ENCODE measurements at places on chromosomes 5 and 9.

- no peak for DNase-seq
Measured at GRCh38 chr9:133060417-133060841, 1.4 kb upstream of the CEL start.

DNA sequence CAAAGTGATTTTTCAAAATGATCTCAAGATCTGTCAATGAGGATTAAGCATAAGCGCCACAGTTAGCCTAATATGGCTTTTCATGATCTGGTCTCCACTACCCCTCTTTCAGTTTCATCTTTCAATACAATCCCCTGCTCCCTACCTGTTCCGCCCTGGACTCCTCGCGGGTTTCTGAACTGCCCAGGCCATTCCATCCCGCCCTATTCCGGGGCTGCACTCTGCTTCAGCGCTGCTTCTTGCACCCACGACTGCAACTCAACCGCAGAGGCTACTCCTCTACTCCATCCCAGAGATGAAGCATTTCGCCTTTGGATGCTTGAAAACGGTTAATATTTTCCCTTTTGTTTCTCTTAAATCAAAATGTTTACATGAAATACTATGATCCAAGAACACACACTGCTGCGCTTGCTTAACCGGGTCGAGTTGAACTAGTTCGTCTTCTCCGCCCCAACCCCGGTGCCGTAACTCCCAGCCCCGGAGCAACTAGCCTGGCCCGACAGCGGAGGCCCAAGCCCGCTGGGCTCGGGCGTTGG is 716 bp upstream of the OTULIN start:
- DNase-seq, result no peak

GRCh38 chr5:113090336-113091106 is 113.9 kb downstream of the DCP2 start:
- DNase-seq, result no peak

DNA sequence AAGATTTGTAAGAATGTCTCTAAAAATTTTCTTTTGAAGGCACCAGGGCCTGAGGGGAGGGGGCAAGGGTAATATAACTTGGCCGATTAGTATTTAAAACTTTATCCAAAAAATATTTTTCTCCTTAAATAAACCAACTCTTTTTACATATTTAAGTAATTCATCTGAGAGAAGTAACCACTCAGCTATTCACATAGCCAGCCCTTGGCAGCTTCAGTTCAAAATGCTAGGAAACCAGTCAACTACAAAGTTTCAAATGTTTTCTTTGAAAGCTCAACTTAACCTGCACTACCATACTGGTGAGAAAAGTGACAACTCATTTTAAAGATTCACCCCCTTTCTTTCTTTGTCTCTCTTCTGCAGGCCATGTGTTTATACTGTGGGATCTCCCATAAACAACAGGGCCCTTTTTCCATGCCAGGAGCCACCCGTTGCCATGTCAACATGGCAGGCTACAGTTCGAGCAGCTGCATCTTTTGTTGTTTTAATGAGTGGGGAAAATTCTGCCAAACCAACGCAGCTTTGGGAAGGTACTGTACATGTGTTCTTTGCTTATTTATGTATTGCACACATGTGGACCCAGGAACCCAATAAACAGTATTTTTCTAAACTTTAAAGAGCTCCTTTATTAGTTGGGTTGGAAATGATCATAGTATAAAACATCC is 46.3 kb downstream of the AOPEP start:
- no peak for DNase-seq

- DNase-seq, result peak; percentile 92
Measured at GRCh38 chr5:111582993-111583601, 70.8 kb upstream of the STARD4 start.

DNA sequence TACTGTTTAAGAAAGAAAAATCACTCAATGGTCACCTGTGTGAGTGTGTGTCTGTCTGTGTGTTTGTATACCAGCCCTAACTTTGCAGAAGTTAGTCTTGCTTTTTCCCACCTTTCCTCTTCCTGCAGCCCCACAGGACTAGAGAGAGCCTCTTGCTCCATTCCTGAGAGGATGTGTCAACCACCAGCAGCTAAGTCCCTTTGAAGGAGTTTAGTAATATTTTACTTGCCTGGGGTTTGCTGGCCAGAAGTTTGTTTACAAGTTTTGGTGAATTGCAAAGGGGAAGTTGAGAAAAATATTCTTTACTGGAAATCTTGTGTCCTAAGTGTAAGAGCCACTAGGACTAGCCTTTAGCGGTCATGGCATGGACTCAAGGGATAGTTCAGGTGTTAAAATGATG is 316.2 kb downstream of the BRINP1 start:
- no peak for DNase-seq

GRCh38 chr5:58999804-59000203 is 416.9 kb downstream of the RAB3C start:
- DNase-seq, result no peak

DNA sequence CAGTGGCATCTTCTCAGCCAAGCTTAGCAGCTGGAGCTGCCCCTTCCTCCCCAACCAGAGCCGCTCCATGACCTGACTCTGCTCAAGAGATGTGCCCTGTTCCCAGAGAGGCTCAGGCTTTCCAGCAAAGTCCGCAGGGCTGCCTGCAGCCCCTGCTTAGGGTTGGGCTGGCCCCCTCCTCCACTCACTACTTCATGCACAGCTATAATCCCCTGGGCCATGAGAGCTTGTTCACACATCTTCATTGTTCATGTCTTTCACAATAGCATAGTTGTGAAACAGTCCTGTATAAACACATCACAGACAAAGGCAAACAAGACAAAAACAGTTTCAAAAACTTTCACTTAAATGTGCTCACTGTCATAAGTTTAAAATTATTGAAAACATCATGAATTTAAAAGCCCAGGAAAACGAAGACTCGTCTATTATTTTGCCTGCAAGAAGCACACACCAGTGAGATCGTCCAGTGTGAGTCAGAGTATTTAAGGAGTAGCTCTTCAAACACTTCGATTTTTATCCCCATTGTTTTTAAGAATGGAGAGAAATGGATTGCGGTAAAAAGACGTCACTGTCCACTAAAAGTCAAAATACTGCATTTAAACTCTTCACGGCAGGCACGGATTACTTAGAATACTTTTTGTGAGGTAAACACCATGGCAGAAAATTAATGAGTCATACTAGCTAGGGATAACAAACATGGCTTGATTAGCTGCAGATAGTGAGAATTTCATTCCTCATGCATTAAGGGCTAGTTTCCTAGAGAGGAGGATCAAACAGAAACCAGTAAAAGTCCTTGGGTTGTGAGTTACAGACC is 40.7 kb upstream of the S1PR3 start:
- DNase-seq, result no peak

DNA sequence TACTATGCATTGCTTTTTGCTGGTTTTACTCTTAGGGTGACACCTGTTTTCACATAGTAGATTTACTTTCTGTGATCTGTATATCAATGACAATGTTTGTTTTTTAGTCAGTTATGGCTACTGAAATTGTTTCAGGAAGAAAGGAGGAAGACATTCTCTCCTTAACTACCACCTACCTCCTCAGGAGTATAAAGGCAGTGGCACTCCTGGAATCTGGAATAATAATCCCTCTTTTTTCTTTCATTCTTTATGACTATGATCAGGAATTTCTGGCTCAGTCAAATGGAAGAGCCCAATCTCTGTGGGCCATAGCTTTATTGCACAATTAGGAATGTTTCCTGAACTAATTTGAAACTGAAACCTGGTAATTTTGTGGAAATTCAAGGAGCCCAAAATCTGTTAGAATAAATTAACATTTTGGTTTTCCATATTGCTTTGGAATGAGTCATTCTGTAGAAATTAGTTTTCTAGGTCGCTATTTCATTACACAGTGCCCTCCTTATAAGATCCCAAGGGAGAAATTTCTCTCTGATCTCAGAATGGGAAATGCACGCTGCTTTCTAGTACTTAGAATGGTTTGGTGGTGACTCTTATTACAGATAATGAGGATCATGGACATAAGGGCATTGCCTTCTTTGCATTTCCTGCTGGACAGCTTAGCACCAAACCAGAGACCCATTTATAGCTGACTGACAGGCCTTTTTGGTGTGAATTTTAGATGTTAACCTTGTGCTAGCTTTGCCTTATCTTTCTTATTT is 95.3 kb upstream of the VLDLR start:
- no peak for DNase-seq

GRCh38 chr9:91120200-91120599 is 241.5 kb downstream of the AUH start:
- no peak for DNase-seq

GRCh38 chr9:4106760-4107143 is 193.1 kb downstream of the GLIS3 start:
- no peak for DNase-seq

DNA sequence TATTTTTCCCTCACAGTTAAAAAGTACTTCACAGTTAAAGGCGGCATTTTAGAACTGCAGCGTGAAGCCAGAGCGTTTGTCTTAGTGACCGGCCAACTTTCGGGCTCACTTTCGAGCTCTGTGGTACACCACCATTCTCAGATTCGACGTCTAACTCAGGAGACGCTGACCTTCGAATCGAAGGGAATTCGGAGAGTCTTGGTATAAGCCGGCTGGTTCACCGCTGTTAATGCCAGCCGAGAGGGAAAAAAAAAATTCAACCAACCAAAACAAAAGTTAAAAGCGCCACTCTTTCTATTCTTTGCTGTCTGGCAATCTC is 544 bp upstream of the SNX24 start:
- DNase-seq, result no peak

GRCh38 chr9:71767163-71767775 is 1.0 kb downstream of the CEMIP2 start:
- DNase-seq, result no peak

GRCh38 chr5:118596255-118596654 is 392.1 kb downstream of the DTWD2 start:
- no peak for DNase-seq

GRCh38 chr5:95667061-95667618 is 15.7 kb downstream of the SPATA9 start:
- no peak for DNase-seq

GRCh38 chr9:37776328-37776727 is 8.5 kb downstream of the EXOSC3 start:
- no peak for DNase-seq

Measured in non-pigmented ciliary epithelial cell (primary cell).